ENCODE measurements at places on chromosomes 4 and X.

DNA sequence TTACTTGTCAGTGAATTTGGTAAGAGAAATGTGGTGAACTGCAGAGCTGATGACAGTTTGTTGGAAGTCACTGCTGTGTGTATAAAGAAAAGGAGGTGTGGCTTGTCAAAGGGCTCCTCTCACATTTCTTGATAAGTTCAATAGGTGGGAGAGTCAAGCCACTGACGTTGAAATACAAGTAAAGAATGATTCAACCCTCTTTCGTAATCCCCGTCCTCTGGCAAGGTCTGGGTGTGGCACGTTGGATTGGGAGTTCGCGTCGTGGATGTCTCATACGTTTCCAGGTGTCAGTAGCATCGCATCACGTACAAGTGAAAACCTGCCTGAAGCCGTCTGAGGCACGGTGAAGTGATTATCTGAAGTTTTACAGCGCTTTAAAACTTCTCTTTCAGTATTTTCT, 76.4 kb downstream of the EGF start:
- DNase-seq: no peak

DNA sequence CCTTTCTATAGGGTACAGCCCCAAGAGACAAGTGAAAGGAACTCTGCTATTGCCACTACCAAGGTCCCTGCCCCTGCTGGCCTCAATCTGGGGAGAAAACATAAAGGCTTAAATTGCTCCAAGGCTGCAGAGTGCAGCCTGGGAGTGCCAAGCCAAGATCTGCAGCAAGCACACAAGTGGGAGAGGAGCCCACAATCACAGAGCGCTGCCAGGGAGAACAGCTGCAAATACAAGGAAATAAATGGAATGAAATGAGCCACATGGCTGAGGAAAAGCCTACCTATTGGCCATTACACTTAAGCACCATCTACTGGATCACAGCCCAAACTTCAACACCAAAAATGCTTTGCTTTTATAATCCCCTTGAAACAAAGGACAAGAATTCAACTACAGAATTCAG, 582.4 kb downstream of the FAM133A start:
- no peak for DNase-seq

DNA sequence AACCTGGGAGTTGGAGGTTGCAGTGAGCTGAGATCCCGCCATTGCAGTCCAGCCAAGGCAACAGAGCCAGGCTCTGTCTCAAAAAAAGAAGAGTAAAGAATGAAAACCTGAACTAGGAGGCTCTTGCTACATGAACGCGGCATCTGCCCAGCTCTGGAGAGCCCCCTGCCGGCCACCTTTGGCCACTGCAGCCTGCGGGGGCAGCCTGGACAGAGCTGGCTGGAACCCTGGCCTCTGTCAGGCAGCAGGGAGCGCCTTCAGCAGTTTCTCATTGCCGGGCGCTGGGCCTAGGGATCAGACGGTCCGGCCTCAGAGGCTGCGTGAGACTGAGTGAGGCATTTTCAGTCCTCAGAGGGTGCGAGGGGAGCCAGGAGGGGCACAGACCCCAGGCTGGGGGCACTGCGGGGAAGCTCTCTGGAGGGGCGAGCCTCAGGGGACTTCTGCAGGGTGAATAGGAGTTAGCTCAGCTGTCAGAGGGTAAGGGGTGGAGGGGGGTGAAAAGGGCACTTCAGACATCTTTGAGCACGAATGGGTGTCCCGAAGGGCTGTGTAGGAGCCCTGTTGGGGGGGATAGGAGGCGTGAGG, 17.5 kb downstream of the DOK7 start:
- DNase-seq: peak; percentile 32

- DNase-seq: peak; percentile 32
Observed at GRCh38 chr4:174764105-174764729, 64.8 kb downstream of the GLRA3 start.

- no peak for DNase-seq
Observed at GRCh38 chr4:83083925-83084475, 30.5 kb downstream of the PLAC8 start.

GRCh38 chr4:124135409-124135813, 577.1 kb downstream of the ANKRD50 start:
- no peak for DNase-seq

GRCh38 chr4:189921058-189921457, 19.6 kb upstream of the FRG1 start:
- no peak for DNase-seq

DNA sequence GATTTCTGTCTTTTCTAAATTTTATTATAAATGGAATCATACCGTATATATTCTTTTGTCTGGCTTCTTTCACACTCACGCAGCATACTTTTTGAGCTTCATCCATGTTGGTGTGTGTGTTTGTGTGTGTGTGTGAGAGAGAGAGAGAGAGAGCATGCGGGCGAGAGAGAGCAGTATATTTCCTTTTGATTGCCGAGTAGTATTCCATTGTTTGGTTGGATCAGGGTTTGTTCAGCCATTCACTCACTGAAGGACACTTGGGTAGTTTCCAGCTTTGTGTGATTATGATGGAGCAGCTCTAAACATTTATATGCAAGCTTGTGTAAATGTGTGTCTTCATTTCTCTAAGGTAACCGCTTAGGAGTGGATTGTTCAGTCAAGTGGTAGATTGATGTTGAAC, 3.1 kb upstream of the L1CAM start:
- no peak for DNase-seq

DNA sequence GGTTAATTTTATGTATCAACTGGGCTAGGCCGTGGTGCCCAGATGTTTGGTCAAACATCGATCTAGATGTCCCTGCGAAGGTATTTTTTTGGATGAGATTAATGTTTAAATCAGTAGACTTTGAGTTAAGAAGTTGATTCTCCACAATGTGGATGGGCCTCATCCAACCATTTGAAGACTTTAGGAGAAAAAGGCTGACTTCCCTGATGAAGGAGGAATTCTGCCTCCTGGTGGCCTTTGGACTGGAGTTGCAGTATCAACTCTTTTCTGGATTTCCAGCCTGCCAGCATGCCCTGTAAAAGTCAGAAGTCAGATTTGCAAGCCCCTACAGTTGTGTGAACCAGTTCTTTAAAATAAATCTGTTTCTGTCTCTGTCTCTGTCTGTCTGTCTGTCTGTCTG, 91.4 kb downstream of the STK32B start:
- DNase-seq: peak; percentile 29

DNA sequence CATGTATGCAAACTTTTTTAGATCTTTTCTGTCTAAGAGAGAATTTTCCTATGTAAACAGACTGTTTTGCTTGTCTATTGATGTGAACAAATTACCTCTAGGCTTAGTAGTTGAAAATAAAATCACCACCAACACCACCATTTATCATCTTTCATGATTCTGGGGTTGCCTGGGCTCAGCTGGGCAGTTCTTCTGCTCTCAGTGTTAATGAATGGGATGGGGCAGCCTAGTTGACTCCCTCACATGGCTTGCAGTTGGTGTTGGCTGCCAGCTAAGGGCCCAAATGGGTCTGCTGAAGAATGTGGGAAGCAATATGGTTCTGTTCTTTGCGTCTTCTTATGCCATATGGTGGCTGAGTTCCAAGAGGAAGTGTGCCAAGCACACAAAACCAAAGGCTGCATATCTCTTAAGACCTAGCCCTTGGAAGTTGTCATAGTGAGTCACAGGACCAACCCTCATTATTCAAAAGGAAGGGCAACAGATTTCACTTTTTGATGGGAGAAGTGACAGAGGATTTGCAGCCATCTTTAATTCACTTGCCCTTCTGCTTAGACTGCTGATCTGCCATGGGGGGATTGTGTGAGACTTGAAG, 17.9 kb downstream of the REELD1 start:
- DNase-seq: no peak

DNA sequence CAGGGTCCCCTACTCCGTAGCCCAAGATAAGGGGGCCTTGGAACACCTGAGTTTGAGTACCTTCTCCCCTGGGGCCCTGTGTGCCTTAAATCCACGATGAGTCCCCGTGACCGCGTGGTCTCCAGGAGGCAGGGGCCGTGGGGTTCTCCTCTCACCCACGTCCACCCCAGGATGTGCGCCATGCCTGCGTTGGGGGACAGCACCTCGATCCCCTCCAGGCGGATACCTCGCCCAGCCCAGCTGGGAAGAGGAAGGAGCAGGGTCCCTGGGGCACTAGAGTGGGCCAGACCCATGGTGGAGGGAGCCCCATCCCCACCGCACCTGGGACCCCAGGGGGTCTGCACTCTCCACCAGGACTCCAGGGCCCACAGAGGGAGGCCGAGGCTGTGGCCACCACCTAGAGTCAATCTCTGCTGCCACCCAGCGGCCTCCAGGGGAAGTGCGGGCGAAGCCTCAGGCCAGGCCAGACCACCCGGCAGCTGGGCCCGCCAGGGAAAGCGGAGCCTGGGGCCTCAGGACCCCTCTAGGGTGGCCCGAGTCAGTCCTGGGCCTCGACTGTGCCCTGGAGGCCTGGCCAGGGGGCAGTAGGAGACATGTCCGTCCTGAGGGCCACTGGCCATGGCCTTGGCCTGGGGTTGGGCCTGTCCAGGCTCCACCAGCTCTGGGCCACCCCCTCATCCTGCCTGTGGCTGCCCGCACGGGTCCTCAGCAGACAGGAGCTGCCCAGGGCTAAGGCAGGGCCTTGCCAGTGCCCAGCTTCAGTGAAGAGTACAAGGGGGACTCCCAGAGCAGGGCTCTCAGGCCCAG, 55.0 kb downstream of the FAM53A start:
- DNase-seq: peak; percentile 22

DNA sequence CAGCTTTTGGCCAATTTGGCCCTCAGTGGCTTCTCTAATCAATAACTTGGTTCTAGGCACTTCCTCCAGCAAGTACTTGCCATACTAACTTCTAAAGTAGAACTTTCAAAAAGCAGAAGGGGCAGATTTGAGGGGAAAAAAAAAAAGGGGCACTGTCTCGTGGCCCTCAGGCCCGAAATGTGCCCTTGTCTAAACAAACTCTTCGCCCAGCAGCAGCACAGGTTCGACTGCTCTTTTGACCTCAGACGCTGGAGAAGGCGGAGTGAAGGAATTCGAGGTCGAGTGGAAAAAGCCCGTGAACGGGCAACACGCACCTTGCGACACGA, 775 bp downstream of the GRPEL1 start:
- no peak for DNase-seq

DNA sequence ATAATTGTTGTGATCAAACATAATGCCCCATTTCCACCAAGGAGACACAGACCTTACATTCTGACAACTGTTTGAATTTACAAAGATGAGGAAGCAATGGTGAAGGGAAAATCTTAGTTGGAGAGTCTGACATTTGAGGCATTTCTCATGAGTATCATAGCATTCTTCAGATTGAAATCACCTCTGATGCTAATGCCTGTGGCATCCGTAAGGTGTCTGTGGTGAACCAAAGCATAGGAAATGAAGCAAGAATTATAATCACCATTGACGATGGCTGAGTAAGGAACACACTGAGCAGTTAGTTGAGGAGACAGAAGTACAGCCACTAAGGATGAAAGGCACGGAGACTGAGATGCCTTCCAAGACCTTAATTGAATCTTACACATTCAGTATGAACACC, 575.7 kb downstream of the TRIML1 start:
- no peak for DNase-seq

GRCh38 chrX:17375637-17376430, 834 bp downstream of the NHS start:
- DNase-seq: no peak

DNA sequence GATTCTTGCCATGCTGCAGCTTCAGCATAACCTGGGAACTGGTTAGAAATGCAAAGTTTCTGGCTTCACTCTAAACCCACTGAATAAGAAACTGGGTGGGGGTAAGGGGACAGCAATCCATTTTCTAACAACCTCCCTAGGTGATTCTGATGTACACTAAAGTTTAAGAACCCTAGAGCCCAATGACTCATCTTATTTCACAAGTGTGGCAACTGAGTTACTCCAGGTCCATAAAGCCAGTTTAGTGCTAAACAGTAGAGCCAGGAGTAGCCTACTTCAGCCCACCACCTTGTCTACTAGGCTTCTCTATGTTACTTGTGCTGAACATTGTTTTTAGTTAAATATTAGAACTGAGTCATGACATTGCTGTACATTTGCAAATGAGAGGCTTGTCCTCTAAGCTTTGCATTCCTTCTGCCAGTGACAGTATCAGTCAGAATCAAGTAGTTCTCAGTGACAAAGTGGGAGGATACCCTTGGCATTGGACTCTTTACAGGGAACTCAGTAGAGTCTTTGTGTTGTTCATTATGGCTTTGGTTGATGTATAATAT, 518.0 kb downstream of the RPA4 start:
- DNase-seq: no peak

- DNase-seq: no peak
Observed at GRCh38 chr4:185408432-185408831, 11.8 kb downstream of the ANKRD37 start.

GRCh38 chr4:47579235-47579634, 94.2 kb downstream of the ATP10D start:
- no peak for DNase-seq

GRCh38 chr4:2933566-2934076, 29.6 kb downstream of the NOP14 start:
- DNase-seq: no peak

GRCh38 chr4:63607169-63607872, 801.9 kb downstream of the TECRL start:
- DNase-seq: no peak

- no peak for DNase-seq
Observed at GRCh38 chr4:81084029-81084428, 53.5 kb downstream of the BMP3 start.

GRCh38 chr4:97917115-97917514, 226.2 kb downstream of the STPG2 start:
- no peak for DNase-seq

GRCh38 chr4:127967141-127967775, 2.1 kb downstream of the ABHD18 start:
- no peak for DNase-seq

DNA sequence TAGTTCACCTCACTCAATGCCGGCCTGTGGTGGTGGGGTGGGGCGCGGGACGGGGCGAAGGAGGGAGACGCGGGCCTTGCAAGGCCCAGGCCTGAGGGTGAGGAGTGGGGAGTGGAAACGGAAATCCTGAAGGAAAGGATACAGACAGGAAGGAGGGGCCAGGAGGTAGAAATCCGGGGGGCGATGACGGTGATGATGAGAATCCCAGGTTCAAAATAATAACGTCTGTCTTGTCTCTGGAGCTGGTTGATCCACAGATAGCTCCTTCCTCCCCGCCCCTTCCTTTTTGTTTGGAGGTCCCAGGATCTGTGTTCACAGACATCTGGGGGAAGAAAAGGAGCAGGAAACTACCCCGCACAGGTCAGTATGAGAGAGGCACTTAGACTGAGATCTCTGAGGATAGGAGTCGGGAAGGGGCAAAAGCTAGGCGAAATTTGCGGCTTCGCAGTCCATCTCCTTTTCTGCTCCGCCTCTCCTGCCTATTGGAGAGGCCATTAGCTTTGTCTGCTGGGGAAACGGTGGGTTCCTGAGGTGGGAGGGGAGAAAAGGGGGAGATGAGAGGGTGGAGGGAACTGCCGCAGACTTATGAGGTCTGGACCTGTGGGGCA, 746 bp downstream of the TCEAL7 start:
- no peak for DNase-seq

- DNase-seq: no peak
Observed at GRCh38 chr4:27692868-27693634, 832.4 kb downstream of the STIM2 start.

DNA sequence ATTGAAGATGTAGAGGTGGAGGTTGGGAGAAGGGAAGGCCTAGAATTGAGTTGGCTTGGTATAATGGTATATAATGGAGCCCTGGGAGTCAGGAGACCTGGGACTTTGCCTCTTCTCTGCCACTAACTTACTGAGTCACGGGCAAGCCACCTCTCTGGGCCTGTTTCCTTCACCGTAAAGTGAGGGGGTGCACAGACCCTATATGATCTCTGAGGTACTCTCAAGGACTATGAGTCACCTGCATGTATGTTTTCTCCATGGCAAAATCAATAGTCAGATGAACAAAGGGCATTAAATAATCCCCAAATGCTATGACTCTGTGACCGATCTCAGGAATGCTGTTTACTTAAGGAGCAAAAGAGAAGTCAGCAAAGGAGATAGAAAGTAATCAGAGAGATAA, 5.1 kb downstream of the P2RY4 start:
- DNase-seq: no peak
